ENCODE measurements at places on chromosomes 6 and 20.

- DNase-seq, result no peak
These were observed 189.0 kb upstream of the ASCC3 start for GRCh38 chr6:101070044-101070608.

GRCh38 chr20:46331611-46332361 is 23.5 kb upstream of the CDH22 start:
- no peak for DNase-seq

- no peak for DNase-seq
These were observed 95.0 kb downstream of the TOX2 start for GRCh38 chr20:44009679-44009992.

- DNase-seq, result no peak
These were observed 538.5 kb downstream of the BMP2 start for GRCh38 chr20:7305976-7306375.

GRCh38 chr6:98838975-98839374 is 4.6 kb downstream of the POU3F2 start:
- no peak for DNase-seq

GRCh38 chr6:136738692-136739057 is 53.6 kb downstream of the MAP3K5 start:
- no peak for DNase-seq

DNA sequence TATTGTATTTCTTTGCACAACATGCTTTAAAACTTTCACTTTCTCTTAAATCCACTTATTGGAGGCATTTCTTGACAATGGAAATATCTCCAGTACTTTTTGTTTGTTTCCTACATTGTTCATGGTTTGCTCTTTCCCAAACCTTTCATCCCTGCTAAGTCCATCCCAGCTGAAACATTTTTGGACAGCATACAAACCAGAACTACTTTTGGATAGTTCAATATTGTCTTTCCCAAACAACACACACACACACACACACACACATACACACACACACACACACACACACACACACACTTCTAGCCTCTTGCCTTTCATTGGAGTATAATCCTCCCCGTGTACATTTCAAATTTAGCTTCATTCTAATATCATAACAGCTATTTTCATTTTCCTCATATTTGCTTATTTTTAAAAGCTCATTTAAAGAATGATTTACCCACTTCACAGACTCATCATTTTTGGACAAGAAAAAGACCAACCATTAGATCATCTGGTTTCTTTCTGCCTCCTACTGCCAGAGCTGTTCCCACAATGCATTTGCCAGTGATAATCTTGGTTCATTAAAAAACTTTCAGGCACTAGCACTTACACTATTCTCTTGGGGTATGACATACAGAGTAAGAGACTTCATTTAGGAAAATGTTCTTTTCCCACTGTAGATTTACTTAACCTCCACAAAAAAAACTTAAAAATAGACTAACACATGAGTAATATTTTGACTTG is 248.1 kb downstream of the CD109 start:
- DNase-seq, result no peak

DNA sequence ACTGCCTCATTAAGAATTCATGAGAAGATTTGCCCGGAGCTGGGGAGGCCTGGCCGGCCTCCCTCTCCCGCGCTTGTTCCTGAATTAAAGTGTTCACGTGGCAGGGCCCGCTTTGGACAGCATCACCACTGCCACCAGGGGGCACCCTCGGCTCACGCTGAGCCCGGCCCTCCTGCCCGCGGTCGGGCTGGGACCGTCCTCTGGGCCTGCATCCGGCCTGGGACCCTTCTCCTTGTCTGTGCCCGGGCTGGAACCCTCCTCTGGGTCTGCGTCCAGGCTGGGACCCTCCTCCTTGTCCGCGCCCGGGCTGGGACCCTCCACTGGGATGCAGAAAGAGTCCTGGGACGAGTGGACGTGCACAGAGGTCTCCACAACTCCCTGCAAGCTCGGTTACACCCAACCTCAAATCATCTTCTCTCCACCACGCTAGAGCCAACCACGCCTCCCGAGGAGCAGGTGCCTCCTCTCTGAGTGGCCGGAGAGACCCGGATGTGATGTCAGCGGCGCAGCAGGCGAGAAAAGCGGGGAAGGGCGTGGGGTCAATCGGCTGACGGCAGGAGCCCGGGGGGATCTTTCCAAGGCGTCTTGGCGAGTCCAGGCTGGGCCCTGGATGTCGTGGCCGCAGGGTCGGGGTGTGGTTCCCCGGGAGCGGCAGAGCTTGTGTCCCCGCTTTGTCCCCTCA is 50.9 kb upstream of the DACT2 start:
- DNase-seq, result peak; percentile 16

- DNase-seq, result peak; percentile 39
These were observed 137.2 kb downstream of the MAP3K4 start for GRCh38 chr6:161128680-161129196.

- DNase-seq, result no peak
These were observed 14.6 kb upstream of the FRMD1 start for GRCh38 chr6:168093634-168094033.

DNA sequence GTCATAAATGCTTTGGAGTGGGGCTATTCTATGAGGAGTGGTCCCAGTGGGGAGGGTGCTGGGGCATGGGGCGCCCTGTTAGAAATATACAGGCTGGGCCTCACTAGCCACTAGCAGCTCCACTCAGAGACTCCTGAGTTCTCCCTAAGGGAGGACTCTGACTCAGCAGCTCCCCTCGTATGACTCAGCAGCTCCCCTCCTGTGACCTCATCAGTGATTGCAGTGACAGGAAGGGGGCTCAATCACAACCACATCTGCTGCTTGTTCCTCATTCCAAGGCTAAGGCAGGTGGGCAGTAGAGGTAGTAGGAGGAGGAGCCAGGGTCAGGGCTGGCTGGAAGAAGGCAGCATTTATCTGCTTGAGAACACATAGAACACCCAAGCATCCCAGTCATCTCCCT is 73.7 kb downstream of the PRND start:
- no peak for DNase-seq

DNA sequence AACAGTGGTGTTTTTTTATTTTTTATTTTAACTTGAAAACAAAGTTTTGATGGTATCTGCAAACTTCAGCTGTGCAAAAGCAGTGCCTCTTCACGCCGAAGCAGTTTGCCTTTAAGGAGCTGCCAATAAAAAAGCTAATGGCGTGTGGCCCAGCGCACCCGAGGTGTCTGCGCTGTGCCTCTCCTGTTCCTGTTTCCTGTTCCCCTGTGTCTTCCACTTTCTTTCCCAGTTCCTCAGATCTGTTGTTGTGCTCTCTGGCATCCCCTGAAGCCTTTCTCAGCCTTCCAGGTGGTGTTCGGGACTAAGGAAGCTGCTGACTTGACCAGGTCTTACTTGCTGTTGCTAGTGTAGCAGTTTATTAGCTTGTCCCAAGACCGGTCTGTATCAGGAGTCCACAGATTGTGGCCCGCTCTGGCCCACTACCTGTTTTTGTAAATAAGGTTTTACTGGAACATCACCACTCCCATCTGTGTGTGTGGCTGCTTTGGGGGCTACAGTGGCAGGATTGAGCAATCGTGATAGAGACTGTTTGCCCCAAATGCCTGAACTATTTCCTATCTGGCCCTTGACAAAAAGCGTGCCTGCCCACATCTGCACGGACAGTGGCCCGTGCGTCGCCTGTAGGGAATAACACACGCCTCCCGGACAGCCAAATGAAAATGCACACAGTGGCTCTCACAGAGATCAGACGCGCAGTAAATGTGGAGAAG is 178.3 kb downstream of the TMEM242 start:
- DNase-seq, result no peak

DNA sequence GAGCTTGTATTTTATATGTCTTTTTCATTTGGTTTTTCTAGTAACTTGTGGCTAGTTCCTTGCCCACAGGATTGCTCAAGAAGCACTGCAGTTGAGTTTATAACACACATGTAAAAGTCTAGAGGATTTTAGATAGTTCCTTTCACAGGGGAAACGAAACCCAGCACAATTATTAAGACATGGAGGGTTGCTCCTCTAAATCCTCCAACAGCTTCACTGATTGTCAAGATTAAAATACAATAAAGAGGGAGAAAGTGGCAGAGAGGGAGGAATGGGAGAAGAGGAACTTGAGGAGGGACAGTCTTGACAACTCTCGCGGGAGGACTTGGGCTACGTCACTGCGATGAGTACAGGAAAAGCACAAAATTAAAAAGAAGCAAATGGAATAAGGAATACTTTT is 9.7 kb upstream of the TBC1D7 start:
- DNase-seq, result no peak

DNA sequence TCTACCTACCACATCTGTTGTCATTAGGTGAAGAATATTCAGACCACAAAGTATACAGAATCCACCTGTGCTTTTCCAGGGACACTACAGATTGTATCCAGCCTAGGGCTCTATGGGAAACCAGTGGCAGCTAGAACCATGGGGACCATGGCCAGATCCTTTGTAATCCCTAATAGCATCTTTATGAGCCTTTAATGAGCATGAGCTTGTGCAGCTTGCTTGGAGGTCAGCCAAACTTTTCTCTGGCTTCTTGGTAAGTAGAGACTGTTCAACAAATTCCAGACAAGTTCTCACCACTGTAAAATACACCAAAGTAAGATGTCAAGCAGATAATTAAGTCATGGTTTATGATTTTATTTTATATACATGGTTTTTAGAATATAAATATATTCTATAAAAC is 301.6 kb upstream of the ADGRB3 start:
- no peak for DNase-seq

DNA sequence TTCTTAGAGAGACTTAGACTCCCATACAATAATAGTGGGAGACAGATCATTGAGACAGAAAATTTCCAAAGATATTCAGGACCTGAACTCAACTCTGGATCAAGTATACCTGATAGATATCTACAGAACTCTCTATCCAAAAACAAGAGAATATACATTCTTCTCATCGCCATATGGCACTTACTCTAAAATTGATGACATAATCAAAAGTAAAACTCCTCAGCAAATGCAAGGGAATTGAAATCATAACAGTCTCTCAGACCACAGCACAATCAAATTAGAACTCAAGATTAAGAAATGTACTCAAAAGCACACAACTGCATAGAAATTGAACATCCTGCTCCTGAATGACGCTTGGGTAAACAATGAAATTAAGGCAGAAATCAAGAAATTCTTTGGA is 28.7 kb downstream of the PERP start:
- no peak for DNase-seq

DNA sequence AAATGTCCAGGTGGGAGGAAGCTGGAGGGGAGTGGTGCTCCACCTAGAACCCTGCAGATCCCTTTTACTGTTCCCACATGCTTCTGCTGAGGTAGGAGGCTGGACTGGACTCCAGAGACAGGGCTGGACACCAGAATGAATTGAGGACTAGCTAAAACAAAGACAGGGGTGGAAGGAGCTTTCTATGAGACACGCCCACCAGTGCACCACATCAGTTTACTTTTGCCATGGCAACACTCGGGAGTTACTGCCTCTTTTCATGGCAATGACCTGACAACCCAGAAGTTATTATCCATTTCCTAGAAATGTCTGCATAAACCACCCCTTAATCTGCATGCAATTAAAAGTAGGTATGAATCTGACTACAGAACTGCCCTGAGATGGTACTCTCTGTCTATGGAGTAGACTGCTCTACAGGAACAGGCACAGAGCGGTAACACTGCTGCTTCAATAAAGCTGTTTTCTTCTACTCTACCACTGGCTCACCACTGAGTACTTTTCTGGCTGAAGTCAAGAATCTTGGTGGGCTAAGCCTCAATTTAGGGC is 211.7 kb downstream of the TFAP2C start:
- DNase-seq, result no peak

- DNase-seq, result no peak
These were observed 580 bp downstream of the VEGFA start for GRCh38 chr6:43770372-43771209.

DNA sequence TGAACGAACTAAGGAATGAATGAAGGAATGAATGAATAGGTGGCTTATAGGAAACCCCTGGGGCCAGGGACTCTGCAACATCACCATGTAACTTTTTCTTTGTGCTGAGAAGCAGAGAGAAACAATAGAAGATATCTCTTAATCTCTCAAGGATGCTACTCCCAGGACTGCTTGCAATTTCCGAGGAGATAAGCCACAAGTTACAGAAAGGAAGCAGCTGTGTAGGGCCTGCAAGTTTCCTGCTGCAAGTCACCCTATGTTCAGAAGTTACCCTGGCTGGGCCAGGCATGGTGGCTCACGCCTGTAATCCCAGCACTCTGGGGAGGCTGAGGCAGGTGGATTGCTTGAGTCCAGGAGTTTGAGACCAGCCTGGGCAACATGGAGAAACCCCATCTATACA is 7.3 kb upstream of the MAVS start:
- no peak for DNase-seq

DNA sequence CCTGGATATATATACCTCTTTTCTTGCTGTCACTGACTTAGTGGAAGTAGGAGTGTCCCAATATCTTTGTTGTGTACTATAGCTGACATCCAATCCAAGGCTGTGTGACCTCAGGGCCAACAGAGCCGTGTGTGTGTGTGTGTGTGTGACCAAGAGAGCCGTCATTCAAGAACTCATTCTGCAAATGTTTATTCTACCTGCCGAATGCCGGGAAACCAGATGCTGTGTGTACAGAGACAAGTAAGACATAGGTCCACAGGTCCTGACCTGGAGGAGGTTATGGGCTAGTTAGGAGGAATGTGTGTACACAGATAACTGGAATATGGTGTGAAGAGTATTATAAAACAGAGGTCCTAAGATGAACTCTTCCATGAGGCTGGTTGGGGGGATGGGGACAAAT is 190.0 kb downstream of the DHX35 start:
- no peak for DNase-seq

DNA sequence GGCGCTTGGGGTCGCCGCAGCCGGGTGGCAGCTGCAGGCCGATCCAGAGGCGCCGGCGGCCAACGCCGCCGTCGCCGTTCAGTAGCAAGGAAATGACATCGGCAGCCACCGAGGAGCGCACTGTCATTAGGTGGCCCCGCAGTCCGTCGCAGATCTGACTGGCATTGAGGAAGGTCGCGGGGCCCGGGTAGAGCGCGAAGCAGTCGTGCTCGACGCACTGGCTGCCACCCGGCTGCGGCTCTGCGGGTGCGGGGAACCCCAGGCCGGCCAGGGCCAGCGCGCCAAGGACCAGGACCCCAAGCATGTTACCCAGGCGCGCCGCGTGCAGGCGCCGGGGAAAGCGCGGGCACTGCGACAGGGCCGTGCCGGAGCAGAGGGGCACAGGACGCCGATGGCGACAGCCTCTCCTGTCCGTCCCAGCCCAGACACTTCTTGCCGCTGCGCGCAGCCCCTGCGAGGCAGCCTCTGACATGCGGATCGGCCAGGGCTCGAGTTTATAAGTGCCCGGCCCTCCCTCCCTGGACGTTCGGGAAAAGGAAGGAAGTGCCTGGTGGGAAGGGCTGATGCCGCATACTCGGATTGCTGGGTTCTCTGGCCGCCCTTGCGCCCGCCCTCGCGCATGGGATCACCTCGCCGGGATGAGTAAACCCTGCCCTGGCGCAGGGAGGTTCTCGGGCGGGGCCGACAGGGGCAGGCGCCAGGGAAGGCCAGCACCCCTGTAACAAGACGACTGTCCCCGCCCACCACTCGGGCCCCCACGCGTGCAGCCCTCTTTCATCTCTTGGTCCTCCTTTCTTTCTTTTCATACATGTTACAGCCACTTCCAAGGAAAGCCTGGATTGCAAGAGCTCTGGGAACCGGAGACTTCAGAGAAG is at the start of gene THBD:
Gene THBD, minus strand, starts transcription at position 472 of the 875 bp plus-strand sequence. Its CDS starts 168 bp downstream, at position 304.
- no peak for DNase-seq
